Stimulated activated memory B cell treated with anti-CD40 and anti-IgM and Interleukin-4, amounts not matched to agents 10 μg/mL and 1 μg/mL and 100 μg/mL, for 72 hours (primary cell): ENCODE measurements at places on chromosomes 12 and 14.
A peak's percentile ranks its signal among the peaks of the same experiment; 100 is the strongest.

DNA sequence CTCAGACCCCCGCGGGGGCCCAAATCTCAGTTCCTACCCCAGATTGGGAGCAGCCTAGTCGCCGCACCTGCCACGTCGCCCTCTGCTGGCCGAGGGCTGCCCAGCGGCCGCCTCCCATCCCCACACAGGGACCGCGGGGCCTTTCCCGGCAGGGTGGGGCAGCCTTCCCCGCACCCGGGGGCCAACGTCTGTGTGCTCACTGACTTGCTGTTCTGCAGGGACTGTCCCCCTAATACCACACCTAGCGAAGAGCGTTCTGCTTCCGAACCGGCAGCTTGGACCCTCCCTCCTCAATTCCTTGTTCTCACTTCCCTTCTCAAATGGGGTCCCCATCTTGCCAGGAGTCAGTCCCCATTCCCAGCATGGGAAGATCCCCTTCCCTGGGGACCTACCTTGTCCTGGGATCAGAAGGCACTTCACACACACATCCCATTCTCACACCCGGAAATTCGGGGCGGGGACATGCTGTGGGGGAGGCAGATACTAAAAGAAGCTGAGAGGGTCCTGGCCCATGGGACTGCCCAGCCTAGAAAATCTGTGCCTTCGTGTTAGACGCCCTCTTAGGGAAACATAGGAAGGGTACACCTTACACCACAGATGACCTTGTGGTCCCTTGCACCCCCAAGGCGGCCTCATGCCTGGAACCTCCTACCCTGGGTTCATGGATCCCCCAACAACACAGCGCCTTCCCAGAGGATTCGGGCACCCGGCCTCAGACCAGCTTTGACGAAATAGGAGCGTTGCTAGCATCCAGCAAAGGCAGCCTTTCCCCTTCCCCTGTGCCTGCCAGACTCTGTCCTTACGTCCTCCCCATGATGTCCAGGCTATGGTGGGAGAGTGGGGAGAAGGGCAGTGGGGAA lies 16.4 kb downstream of the ACVRL1 start:
- ATAC-seq = peak; percentile 34

DNA sequence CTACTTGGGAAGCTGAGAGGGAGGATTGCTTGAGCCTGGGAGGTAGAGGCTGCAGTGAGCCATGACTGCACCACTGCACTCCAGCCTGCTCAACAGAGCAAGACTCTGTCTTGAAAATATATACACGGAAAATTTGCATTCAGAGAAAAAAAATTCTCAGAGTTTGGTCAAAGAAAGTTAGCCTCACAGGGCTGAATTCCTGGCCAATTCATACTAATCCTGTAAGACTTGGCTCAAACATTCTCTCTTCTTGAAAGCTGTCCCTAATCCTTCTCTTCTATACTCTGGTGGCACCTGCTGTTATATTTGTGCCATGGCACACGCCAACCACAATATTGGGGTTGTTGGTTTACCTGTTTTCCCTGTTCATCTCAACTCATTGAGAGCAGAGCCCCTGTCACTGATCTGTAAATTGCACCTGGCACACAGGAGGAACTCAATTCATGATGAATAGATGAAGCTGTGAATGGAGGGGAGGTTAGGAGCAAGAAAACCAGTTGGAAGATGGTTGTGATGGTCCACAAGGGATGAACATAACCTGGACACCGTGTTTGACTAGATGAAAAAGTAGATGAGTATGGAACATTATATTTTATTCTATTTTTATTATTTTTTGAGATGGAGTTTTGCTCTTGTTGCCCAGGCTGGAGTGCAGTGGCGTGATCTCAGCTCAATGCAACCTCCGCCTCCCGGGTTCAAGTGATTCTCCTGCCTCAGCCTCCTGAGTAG lies 36.8 kb upstream of the SPTSSA start:
- no peak for ATAC-seq

DNA sequence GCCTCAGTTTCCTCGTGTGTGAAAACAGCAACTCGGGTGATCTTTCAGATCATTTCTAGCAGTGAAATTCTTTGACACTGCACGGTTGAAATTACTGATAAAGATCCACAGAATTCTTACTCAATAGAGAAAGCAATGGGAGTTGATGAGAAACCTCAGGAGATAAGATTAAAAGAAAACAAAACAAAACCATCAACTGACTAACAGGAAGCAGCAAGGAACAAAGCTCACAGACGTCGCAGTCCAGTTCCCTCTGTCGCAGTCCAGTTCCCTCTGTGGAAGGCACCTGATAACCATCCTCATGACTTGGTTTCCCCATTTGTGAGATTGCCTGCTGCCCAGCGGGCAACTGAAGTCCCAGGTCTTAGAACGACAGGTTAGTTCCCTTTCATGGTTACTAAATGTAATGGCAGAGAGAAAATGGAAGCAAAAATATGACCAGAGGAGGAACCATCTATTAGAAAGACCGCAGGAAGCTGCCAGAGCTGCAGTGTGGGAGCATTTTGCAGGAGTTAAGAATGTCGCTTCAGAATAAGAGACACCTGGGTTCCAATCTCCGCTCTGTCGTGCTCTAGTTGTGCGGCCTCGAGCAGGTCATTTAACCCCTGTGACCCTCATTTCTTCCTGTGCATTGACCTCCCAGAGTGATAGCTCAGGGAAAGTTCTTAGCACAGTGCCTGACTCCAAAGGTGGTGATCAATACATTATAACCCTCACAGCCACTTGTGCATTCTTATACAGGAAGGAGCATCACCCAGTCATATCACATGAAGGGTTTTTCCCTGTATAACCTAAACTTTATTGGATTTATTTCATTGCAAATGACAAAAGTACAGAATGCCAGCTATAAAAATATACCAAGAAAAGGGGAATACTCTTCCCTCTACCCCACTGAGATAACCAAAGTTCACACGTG lies 5.1 kb upstream of the MED13L start:
- ATAC-seq = no peak

DNA sequence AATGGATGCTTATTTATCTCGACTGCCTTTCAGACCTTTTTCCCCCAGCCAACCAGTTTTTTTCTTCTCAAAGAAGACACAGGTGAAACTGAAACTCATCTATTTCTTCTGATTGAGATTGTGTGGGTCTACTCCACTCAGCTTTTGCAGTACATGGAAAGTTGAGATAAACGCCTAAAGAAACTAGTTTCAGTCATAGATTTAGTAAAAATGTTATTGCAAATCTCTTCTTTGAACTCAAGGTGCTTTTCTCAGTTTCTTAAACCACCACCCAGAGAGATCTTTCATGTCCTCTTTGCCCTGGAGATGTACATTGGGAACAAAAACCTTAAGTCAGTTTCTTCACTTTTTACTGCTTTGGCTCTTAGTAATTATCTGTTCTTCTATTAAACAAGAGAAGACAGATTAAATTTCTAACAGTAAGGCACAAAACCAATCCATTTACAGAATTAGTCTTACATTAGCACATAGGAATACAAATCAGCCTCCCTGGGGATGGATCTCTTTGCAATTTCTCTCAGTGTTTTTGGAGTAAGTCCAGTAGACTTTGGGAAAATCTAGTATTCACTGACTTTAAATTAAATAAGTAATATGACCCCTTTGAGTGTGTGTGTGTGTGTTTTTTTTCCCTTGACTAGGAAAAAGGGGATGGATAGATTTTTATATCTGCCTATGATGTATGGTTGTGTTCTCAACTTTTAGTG lies 11.6 kb downstream of the FBXW8 start:
- peak; percentile 62 for ATAC-seq

DNA sequence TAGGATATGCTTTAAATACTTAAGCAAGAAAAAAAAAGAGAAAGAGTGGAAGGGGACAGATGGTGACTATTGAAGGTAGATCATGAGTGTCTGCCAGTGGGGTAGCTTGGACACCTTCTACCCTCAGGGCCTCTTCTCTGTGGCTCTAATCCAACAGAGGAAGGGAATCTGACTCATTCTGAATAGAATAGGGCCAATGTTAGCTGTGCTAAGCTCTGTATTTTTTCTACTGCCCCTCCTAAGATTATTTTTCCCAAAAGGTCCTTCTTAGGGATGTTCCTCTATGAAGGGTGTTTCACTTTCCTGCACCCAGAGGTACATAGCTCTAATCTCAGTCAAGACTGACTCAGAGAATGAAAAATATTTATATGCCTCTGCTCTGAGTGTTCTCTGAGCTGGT lies 25.6 kb downstream of the UNC79 start:
- ATAC-seq = no peak

- no peak for ATAC-seq
Measured at GRCh38 chr12:97899956-97900355, 437.4 kb downstream of the RMST start.

DNA sequence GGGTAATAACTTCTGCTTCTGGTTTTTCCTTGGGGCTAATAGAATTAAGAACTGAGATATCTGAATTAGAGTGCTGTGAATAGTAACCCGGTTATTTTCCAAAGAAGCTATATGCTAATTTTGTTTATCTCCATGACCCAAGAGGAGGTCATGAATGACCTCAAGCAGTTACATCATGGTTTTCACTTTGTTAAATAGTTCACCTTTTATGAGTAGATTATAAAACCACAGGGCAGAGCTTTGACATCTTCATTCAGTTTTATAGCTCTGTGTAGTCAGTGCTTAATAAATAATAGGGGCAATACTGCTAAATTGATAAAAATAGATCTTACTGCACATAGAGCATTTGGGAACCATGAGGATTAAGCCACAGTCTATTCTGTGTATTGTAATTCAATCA lies 462.2 kb downstream of the LRIG3 start:
- ATAC-seq = no peak
